Transverse colon (tissue), 4 donors: ENCODE measurements at places on chromosomes 7 and 10.

DNA sequence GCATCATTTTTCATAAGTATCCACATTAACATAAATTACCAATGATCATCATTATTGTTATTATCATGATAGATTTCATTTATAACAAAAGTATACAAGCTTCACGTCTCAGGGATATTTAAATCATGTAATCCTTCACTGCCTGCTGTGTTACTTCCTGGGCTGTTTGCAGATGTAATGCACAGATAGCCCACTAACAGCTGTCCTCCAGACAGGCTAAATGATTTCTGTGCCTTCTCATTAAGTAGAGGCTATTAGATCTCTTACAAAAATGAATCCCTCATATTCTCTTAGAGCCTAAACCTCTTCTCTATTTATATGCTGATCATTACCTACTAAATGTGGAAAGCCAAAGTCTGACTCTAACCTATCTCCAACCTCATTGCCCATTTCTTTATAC lies 9.3 kb downstream of the PCLO start:
- no peak for DNase-seq

DNA sequence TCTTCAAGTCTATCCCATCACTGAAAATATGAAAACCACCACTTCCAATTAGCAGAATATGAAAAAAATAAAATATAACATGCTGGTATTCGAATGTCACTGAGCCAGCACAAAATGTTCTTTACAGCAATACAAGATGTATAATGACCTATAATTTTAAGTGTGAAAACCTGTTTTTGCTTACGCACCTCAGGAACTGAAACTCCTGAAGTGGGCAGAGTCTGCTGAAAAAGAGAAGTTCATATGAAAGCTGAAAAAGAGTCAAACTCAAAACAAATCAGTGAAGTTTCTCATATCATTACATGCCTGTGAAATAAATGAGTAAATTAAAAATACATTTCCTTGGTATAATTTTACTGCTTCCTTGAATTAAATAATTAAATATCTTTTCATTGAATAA lies 272.5 kb downstream of the DGKB start:
- no peak for DNase-seq

DNA sequence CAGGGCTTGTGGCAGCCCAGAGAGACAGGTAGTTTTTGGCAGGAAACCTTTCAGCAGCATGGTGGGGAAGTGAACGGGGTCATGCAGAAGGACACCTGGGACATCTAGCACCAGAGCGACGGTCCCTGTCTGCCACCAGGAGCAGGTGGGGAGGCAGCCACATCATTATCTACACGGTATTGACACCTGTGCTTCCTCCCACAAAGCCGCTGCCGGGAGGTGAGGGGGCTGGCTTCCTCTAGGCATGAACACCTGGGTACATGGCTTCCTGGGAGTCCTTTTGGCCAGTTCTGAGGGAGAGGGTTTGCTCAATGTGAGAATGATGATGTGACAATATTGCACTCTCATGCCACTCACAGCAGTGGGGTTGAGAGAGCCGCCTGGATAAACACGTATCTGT lies 275.2 kb downstream of the ACTR3B start:
- no peak for DNase-seq

DNA sequence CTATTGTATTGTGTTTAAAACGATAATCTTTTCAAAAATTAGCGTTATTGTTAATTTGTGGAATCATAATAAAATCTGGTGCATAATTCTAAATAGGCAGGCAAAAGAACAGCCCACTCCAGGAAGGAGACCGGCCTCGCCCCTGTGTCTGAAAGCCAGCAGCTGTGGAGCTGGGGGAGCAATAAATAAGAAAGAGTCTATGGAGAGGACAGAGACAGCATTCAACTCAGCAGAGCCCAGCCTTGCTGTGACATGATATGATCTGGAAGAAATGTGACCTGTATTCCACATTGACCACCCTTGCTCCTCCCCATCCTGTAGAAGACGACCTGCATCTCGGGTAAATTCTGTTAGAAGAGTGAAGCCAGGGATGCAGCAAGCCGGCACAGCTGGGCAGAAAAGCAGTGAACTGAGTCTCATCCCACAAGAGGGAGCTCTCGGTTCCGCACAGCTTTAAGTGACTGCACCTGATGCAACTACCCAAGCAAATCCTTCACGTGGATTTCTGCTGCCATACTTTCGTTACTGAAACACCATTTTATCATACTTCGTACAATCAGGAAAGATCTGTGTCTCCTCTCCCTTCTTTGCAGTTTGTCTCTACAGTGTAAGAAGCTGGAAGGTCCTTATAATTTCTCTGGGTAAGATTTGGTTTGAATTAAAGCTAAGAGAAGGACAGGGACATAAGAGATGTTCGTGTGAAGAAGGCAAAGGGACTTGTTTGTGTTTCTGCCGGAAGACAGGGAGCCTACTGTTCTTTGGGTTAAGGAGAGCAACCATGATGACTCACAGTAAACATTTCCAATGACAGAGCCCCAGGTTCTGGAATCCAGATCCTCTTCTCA lies 427.1 kb downstream of the GPAM start:
- peak; percentile 15 for DNase-seq

- no peak for DNase-seq
Measured at GRCh38 chr10:1159131-1160061, 103.2 kb downstream of the WDR37 start.

GRCh38 chr10:22702348-22702747 lies 12.0 kb downstream of the PIP4K2A start:
- DNase-seq = no peak

GRCh38 chr10:44756216-44756615 lies 154.9 kb upstream of the TMEM72 start:
- no peak for DNase-seq

- DNase-seq = no peak
Measured at GRCh38 chr7:142451296-142451695, 193.4 kb upstream of the PRSS58 start.

DNA sequence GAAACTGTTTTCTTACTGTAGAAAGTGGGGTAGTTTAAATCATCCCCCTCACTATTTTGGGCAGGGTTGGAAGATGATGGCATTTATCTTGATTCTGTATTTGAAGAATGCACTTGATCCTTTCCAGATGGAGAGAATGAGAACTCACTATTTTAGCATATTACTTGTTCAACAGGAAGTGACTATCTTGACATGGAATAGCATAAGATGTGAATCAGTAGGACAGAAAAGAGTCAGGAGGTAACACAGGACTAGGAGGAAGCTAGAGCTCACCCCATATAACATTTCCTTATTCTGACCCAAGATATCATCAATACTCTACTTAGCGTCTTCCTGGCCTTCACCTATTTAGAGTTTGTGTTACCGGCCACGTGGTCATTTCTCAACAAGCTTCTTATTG lies 400.2 kb downstream of the PHTF2 start:
- no peak for DNase-seq

DNA sequence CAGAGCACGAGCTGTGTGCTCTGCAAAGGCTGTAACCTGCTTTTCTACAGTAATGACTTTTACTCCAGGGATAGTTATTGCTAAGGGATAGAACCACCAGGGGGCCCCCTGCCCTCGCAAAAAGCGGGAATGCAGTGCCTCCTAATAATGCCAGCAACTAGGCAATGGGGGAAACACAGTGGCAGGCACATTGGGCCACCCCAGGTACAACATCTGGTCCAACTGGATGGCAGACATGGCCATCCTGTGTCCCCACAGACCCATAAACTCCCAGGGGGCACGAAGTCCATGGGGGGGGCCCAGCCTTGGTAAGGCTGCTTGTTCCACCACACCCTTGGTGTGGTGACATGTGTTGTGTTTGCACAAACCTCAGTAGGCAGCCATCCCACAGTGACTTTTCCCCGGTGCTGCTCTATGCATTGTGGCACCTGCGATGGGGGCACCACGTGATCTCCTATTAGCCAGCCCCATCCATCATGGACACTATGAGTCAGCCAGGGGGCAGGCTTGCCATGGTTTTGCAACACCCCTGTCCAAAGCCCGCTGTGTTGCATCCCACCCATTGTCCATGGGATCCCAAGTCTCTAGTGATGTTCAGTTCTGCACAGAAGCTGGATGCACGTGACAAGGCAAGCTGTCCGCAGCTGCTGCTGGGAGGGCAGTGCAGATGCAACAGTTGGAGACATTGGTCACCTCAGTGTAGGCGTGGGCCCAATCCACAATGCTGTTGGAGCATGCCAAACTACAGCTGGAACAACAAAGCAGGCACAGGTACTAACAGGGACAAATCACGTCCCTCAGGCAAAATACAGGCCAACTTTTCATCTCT lies 84.0 kb downstream of the ANLN start:
- DNase-seq = peak; percentile 55

DNA sequence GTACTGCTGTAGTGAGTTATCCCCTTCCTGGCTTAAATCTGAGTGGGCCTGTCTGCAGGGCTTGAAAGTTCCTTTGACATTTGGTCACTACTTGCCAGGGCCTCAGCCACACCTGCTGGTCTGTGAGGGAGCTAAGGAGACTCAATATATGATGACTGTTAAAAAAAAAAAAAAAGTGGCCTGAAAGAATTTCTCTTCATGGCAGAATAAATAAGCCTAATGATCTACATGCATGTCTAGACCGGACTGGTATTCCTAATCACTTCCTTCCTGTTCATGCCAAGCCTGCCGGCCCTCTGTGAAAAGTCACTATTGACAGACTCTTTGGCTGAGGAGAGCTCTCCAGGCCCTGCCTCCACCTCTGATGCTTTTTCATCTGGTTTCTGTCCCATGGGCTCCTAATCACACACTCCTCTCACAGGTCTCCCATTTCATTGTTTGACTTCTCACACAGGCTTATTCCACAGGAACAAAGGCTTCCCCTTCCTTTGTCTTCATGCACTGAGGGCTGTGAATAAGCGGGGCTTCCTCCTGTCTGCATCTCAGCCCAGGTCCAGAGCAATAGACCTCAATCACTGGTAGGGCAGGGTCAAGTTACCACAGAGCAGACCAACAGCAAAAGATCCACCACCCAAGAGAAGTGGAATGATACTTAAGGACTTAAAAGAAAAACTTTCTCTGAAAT lies 99.1 kb upstream of the SEC61G start:
- no peak for DNase-seq

- DNase-seq = no peak
Measured at GRCh38 chr10:13892001-13892491, 305.3 kb downstream of the PRPF18 start.

GRCh38 chr7:129066290-129067131 lies 11.6 kb upstream of the TNPO3 start:
- DNase-seq = no peak
